ENCODE measurements at places on chromosomes 1 and 21.

DNA sequence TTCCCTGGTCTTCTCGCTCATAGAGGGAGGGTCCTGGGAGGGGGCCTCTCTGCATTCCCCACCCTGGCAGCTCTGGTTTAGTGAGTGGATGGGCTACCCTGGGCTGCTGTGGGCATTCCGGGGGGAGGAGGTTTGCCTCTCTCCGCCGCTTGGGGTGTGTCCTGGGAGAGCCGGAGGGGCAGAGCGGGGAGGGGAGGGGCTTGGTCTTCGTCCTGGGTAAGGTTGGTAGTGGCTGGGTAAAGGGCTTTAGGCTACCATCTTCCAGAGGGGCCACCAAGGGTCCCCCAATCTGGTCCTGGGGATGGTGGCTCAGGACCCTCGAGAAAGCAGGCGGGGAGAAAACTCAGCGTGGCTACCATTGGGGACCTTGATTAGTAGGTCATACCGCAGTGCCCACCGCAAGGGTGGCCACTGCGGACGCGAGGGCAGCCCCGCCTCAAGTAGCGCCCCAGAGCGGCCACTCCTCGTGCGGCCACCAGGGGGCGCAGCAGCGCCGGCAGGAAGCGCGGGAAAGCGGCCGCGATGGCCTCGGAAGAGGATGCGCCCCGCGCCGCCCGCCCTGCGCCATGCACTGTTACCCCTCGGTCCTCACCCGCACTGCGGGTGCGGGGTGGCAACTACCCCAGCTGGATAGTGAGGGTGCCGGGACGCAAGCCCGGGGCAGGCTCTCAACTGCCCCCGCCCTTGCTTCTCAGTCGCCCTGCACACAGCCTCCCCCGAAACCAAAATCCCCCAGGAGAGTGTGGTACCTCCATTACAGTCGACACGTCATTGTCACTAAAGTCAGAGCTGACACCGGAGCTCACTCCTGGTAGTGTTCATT, 44.1 kb upstream of the SLC25A33 start:
- no peak for DNase-seq

DNA sequence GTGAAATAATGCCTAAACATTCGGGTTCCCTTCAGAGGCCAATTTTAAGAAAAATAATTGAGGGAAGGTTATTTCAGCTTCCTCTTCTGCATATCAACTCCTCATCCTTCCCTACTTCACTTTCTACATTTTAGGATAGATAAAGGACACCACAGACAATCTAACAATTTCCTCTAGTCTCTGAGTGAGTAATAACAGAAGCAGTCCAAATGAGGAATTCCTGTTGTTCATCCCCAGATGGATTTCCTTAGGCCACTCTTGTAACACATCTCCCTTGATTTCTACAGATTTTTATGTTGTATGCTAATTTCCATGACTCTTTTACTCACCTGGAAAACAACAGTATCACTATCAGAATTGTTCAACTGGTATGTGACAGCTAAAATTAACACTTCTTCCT, 87.7 kb upstream of the LYPLAL1 start:
- DNase-seq, result no peak

DNA sequence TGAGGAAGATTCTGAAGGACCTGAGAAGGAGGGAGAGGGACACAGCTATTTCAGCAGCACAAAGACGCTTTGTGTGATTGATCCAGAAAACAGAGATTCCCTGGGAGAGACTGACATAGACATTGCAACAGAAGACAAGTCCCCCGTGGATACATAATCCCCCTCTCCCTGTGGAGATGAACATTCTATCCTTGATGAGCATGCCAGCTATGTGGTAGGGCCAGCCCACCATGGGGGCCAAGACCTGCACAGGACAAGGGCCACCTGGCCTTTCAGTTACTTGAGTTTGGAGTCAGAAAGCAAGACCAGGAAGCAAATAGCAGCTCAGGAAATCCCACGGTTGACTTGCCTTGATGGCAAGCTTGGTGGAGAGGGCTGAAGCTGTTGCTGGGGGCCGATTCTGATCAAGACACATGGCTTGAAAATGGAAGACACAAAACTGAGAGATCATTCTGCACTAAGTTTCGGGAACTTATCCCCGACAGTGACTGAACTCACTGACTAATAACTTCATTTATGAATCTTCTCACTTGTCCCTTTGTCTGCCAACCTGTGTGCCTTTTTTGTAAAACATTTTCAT, 161.3 kb upstream of the SGIP1 start:
- no peak for DNase-seq

DNA sequence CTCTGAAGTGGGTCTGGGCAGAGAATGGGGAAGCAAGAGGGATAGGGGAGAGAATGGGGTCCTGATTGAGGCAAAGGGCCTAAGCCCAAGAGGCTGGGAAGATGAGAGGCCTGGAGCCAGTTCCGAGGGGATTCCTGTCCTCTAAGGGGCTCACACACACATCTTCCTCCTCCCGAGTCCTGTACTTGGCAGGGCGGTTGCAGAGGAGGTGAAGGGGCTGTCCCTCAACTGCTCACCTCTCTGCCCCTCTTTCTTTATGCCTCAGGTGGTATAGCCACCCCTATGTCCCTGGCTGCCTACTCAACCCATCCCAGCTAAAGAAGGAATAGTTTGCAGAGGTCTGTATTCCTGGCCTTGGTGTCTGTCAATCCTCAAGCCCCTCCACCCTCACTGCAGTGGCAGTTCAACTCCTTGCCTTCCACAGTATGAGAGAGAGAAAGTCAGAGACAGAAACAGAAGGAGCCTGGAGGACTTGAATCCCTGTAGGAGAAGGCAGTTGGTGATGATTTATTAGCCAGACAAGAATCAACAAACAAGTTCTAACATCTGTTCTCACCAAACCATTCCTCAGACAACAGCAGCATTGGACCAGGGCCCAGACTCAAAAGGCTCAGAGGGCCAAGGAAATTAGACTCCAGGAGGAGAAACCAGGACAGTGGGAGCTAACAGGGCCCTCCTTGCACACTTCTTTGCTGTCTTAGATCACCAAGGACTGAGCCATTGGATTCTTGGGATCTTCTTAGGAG, 10.7 kb downstream of the SH2D2A start:
- DNase-seq, result no peak

- DNase-seq, result no peak
Observed at GRCh38 chr1:60924964-60925798, 157.2 kb upstream of the NFIA start.

All from right hindlimb (tissue), 1 donor.